Natural killer cell treated with Interleukin-12 subunit alpha and Interleukin-12 subunit beta and Interleukin-15 and Interleukin-18, amount 100 ng/mL, for 72 hours (primary cell): ENCODE measurements at places on chromosomes 12 and 14. TPM values are rescaled to one million over a fixed set of nuclear protein-coding genes. Genes with fewer than 3 reads are reported as not detected.

IL25 gene
- not detected for total RNA-seq

GRCh38 chr12:112506513-112507166, 87.9 kb downstream of the PTPN11 start:
- DNase-seq, result no peak

DNA sequence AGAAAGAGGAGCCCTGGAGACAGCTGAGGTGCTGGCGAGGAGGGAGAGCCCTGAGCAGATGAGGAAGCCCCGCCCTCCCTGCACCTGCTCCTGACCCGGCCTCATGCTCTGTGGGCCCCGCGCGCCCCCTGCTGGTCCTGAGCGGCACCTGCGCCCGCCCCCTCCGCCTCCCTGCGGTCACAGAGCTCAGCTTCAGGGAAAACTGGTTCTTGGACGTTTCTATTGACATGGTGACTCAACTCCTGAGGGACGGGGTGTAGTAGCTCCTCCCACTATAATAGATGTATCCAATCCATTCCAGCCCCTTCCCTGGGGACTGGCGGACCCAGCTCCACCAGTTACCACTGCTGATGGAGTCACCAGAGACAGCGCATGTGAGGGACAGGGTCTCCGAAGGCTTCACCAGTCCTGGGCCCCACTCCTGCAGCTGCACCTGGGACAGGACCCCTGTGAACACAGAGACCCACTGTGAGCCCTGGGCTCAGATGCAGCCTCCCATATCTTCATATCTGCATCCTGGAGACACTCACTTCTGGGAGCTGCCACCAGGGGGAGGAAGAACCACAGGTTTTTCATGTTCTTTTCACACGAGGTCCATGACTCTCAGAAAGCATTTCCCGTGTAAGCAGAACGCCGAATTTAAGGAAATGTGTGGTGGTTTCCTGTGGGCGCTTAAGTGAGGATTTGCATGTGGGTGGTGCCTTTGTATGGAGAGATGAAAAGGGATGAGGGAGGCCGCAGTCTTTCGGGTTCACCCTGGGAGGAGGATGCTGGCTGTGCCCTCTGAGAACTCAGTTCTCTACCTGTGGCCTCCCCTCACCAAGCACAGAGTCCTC, 1346.4 kb downstream of the TMEM121 start:
- peak; percentile 80 for DNase-seq

GRCh38 chr12:32166510-32166909, 59.9 kb downstream of the BICD1 start:
- DNase-seq, result no peak

- no peak for DNase-seq
These were observed 29.0 kb downstream of the TRMT5 start for GRCh38 chr14:60951776-60952435.

GRCh38 chr14:68810173-68811153, 17.6 kb upstream of the ZFP36L1 start:
- DNase-seq, result no peak

DNA sequence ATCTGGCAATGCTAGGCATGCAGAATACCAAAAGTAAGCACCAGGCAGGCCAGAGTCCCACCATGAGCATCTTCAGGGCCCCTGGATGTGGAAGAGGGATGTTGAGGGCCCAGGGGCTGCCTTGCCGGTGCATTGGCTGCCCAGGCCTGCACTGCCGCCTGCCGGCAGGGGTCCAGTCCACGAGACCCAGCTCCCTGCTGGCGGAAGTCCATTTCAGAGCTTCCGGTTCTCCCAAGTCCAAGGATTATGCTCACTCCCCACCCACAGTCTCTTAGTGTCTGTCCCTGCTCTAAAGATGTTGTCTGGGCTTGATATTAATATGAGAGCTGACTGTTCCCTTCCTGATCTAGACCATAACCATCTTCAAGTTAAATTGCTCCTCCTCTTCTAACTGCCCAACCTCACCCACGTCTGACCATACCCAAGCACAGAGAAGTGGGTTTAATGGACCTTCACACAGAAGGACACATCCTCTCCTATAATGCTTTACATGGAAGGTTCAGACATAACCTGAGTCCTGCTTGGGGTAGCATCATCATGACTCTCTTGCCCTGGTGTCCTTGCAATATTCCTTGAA, 117.4 kb downstream of the DAD1 start:
- DNase-seq, result no peak

- no peak for DNase-seq
These were observed 39.5 kb downstream of the GALNT16 start for GRCh38 chr14:69299286-69300035.
